ENCODE measurements at places on chromosomes 12 and 14.

GRCh38 chr12:13375583-13376345 lies 179.2 kb downstream of the EMP1 start:
- DNase-seq = no peak

GRCh38 chr12:132417741-132418140 lies 72.2 kb upstream of the FBRSL1 start:
- DNase-seq = no peak

- peak; percentile 85 for DNase-seq
Observed at GRCh38 chr12:111437816-111438454, 32.2 kb downstream of the SH2B3 start.

DNA sequence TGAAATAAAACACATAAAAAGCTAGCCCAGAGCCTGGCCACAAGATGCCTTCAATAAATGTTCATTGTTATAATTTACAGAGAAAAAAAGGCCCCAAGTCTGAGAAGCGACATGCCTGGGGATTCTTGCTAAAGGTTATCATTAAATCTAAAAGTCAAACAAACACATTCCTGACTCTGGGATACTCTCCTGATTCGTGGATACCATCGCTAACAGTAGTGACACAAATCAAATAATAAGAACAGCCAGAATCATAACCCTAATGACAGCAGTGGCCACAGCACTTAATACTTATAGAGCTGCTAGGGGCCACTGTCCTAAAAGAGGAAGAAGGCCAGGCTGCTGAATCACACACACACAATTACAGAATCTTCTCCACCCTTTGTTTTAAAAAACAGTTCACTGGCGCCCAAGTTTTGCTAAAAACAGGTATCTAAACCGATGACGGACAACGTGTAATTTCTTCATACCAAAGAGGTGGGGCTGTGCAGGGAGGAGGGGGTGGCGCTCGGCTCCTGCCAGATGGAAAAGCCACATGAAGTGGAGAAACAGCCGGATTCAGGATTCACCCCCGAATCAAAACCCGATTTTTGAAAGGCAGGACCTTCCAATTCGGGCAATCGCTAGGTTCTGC lies 1.2 kb downstream of the CLIP1 start:
- peak; percentile 78 for DNase-seq

GRCh38 chr14:53209370-53209769 lies 56.2 kb upstream of the DDHD1 start:
- DNase-seq = peak; percentile 63

GRCh38 chr12:11701433-11701832 lies 52.0 kb downstream of the ETV6 start:
- no peak for DNase-seq

GRCh38 chr12:54437243-54437642 lies 18.2 kb upstream of the ITGA5 start:
- DNase-seq = peak; percentile 13

GRCh38 chr14:52012635-52013034 lies 23.3 kb downstream of the RTRAF start:
- DNase-seq = peak; percentile 39

- peak; percentile 67 for DNase-seq
Observed at GRCh38 chr14:87108726-87109125, 884.3 kb downstream of the GALC start.

- no peak for DNase-seq
Observed at GRCh38 chr12:92102606-92103005, 43.0 kb downstream of the BTG1 start.

- no peak for DNase-seq
Observed at GRCh38 chr12:93425736-93426411, 15.9 kb downstream of the UBE2N start.

DNA sequence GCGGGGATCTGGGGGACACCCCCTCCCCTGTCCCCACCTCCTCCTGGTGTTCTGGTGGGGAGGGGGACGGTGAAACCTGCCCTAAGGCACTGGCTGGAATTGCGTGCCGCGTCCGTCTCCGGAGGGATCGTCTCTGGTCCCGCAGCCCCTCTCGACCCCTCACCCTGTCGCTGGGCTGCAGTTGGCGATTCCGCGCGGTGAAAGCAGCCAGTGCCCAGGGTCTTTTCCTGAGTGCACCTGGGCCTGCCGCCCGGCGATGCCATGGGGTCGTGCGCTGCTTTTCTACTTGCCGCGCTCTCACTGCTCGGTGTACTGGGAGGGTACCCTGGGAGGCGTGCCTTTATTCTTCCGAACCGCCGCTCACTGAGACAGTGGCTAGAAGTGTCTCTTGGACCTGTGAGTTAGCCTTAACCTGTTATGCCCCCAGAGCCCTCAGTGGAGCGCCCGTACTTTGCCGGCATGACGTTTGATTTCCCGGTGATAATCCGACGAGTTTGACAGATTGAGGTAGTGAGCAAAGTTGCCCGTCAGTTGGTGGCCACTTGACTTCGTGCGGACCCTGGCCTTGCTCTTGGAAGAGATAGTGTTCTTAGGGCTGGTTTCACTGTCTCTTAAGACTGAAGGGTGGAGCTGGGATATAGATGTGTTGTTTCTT lies 788 bp downstream of the SFSWAP start:
- no peak for DNase-seq

DNA sequence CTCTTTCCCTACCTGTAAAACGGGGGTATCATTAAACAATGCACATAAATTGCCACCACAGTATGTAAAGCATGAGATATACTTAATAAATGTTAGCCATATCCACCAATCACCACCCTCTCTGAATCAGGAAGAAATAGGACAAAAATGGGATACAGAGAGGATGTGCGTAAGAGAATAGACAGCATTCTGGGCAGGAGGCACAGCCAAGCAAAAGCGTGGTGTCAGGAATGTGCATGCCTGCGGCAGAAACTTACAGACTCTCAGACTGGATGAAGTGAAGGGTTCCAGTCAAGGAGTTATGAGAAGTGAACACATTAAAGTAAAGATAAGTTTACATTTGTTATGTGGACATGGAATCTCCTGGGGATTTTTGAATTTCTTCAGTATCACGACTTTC lies 121.7 kb upstream of the MDM1 start:
- no peak for DNase-seq

DNA sequence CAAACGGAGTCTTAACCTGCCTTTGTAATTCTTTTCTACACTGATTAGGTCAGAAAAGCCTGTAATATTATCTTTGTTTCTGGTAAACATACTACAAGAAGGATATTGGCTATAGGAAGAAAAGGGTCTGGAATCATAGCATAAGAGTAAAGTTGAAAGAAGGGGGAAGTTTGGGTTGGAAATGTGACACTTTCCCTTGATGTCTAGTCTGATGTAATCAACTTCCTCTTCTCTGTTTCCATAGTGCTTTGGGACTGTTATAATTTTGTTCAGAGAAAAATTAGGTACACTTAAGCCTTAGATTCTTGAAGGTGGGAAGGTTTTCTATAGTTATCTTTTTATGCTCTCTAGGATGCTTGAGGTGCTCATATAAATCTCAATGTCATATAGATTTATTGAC lies 322.2 kb downstream of the AEBP2 start:
- no peak for DNase-seq
